Germinal center (tissue), 1 donor: ENCODE measurements at places on chromosomes 12 and 14.

GRCh38 chr12:1995205-1995896 lies 8.9 kb downstream of the DCP1B start:
- DNase-seq, result no peak

DNA sequence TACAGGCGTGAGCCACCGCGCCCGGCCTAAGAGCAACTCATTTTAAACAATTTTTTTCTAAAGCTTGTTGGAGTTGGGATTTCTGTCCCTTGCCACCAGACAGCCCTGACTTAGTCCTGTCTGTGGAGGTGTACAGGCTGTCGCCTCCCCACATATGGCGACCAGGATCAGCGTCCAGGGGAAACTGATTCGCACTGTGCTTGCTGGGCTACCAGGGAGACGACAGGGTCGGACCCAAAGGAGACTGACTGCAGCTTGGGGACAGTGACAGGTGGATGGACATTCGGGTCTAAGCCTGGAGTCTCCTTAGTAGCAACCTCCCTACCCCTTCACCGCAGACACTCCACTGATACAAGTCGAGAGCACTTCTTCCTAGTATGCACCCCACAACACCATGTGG lies 40.3 kb downstream of the TRAFD1 start:
- DNase-seq, result no peak

DNA sequence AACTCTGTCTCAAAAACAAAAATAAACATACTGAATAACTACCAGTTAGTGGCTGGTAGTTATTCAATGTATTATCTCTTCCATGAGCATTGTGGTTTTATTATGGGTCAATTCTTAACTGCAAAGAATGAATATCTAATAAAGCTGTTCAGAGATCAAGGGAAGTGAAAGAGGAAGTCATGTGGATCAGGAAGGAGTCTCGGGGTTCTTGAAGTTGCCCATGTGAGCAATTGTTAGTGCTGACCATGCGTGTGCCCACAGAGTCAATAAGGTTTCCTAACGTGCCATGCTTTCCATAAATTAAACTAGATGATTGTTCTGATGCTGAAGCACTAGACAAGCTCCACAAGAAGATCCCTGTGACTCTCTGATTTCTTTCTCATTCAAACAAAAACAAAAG lies 136.5 kb upstream of the CPSF6 start:
- peak; percentile 15 for DNase-seq

GRCh38 chr14:105091054-105091516 lies 25.9 kb upstream of the GPR132 start:
- DNase-seq, result no peak

- no peak for DNase-seq
These were observed 11.5 kb upstream of the TMTC2 start for GRCh38 chr12:82675246-82675645.

- no peak for DNase-seq
These were observed 40.0 kb downstream of the KIF21A start for GRCh38 chr12:39402922-39403321.

- DNase-seq, result peak; percentile 57
These were observed 118.2 kb downstream of the ZFP36L1 start for GRCh38 chr14:68674538-68675232.

GRCh38 chr12:22856178-22856577 lies 231.2 kb downstream of the ETNK1 start:
- DNase-seq, result peak; percentile 5

GRCh38 chr14:103402695-103403094 lies 17.5 kb downstream of the MARK3 start:
- DNase-seq, result no peak

- no peak for DNase-seq
These were observed 86.8 kb downstream of the ITPR2 start for GRCh38 chr12:26746121-26746714.

- DNase-seq, result peak; percentile 49
These were observed 9.7 kb upstream of the DYNLL1 start for GRCh38 chr12:120485961-120486881.

- no peak for DNase-seq
These were observed 19.9 kb downstream of the JAG2 start for GRCh38 chr14:105148604-105149145.

- peak; percentile 45 for DNase-seq
These were observed 56.3 kb downstream of the FGD4 start for GRCh38 chr12:32455607-32456071.

DNA sequence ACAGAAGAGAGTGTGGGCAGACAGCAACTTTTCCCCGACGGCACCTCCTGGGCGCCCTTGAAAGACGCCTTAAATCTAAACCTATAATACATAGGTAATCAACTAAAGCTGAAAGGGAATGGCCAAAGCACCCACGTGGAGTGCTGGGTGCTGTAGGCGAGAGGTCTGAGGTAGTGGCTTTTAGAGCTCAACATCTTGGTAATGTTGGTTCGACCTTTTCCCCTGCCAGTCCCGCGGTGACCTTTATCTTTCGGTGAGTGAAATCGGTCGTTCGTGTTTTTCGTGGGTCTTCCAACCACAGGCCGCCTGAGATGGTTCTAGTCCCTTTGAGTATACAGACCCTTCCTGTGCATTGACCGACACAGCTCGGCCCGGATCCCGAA lies 9.1 kb downstream of the OR6S1 start:
- DNase-seq, result peak; percentile 11

DNA sequence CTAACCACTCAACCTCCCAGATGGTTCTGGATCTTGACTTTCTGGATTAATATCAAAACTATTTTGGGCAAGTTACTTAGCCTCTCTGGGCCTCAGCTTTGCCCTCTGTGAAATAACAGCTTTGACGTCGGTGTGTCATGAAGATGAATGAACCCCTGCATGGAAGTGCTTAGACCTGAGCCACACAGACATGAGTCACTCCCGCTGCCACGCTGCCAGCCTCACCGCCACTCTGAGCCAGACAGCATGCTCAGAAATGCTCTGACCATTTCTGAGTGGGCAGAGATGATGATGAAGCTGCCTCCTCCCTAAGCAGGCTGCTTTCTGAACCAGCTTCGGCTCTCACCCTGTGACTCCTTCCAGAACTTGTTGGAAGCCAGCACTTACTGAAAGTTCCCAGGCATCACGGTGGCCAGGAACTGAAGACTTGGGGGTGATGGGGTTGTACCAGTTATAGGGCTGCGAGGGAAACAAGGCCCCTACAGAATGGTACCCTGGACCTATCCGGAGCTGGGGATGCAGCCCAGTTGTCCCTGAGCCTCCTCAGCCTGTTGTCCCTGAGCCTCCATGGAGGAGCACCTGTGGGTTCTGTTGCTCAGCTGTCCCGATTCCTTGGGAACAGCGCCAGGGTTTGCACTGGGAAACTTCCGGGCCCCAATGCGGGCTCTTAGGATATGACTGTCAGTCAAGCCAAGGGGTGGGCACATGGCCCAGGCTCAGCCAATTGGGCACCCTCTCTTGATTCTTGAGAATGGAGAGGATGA lies 2.0 kb upstream of the CCDC197 start:
- DNase-seq, result no peak

- no peak for DNase-seq
These were observed 160.7 kb downstream of the MED13L start for GRCh38 chr12:116116650-116117424.

DNA sequence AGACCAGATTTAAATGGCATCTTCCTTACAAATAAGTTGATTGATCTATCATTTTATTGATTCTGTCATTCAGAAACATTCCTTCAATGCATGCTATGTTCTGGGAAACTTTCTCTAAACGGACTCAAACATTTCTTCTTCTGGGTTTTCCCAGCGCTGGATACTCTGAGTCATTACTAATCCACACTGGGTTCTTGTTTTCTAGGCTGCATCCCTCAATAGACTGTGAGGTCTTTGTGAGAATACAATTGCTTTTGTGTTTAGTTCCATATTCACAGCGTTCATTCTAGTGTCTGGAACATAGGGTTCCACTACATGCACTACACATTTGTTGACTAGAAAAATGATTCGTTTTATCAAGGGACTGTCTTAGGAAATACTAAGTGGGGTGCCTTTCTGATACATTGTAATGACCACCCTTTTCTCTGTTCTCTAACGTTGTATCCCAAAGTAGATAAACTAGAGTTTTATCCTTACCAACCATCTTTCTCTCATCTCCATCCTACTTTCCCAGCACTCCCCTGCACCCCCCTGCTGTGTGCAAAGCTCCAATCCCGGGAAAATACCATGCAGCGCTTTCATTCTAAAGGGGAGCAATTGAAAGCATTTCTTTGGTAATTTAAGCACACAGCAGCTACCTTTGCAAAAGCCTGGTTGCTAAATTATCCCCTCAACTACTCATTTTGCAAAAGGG lies 878.7 kb downstream of the DIO2 start:
- DNase-seq, result no peak

DNA sequence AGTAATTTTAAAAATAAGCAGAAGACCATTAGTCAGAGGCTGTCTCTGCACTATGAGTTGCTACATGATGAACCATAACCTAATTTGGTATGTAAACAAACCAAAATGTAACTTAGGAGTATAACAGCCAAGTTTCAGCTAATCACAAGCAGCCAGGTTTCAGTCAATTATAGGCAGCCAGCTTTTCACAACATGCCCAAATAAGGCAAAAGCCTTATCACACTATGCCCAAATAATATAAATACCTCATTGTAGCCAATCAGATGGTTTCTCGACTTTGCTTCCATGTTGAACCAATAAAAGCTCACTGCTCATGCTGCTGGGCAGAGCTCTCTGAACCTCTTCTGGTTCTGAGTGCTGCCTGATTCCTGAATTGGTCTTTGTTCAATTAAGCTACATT lies 38.6 kb downstream of the GARIN6 start:
- no peak for DNase-seq

GRCh38 chr12:48803675-48804074 lies 14.6 kb upstream of the CACNB3 start:
- DNase-seq, result no peak

- DNase-seq, result no peak
These were observed 4.5 kb upstream of the TBC1D30 start for GRCh38 chr12:64819816-64820402.

DNA sequence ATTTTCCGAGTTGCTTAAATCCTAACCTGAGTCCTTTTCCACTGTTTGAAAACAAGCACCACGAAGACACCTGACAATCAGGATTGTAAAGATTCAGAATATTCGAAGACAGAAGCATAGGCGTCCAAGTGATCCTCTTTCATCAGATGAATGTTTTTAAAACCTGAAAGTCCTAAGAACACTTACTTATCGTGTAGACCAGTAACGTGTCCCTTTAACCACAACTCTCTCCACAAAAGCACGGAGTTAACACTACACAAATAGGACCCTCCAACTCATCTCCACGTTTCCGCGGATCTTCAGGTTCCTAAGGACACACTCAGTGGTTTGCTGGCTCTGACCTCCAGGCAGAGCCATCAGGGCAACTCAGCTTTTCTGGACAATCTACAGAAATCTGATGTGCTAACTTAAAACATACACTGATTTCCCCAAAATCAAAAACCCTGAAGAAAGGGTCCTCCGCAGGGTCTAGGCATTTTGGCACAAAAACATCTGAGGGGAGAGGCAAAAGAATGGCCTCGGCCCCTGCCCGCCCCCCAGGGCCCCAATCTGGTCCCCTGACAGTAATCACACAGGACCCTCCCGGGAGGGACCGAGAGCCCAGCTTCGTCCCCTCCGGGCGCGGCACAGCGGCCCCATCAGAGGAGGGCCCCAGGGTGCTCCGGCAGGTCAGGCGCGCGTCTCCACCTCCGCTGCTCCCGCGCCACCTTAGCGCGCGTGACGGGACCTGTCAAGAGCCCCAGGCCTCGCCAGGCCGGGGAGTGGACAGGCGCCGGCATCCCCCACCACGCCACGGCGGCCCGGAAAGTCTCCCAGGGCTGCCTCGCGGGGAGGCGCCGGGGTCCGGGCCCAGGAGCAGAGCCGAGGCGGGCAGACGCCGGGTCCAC lies 925 bp downstream of the DICER1 start:
- DNase-seq, result peak; percentile 51

GRCh38 chr12:77214136-77214535 lies 148.8 kb upstream of the E2F7 start:
- DNase-seq, result no peak

DNA sequence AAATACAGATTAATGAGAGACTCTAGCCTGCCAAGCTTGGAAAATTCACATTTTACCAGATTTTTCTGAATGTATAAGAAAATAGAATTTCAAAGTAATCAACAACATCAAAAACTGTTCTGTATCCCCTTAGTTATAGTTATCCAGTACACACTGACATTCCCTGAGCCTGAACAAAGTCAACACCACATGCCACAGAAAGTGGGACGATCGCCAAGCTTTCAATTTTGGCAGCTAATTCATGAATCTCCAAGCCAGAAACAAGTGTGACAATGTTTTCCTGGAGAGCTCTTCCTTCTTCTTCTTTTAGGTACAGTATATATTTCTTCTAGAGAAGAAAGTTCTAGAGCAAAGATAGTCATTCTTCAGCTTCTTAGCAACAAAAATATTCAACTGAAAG lies 290.2 kb downstream of the PRKD1 start:
- DNase-seq, result no peak
